NCI-H187 (cell line): ENCODE measurements at places on chromosomes 2 and 18.
A peak's percentile ranks its signal among the peaks of the same experiment; 100 is the strongest.

DNA sequence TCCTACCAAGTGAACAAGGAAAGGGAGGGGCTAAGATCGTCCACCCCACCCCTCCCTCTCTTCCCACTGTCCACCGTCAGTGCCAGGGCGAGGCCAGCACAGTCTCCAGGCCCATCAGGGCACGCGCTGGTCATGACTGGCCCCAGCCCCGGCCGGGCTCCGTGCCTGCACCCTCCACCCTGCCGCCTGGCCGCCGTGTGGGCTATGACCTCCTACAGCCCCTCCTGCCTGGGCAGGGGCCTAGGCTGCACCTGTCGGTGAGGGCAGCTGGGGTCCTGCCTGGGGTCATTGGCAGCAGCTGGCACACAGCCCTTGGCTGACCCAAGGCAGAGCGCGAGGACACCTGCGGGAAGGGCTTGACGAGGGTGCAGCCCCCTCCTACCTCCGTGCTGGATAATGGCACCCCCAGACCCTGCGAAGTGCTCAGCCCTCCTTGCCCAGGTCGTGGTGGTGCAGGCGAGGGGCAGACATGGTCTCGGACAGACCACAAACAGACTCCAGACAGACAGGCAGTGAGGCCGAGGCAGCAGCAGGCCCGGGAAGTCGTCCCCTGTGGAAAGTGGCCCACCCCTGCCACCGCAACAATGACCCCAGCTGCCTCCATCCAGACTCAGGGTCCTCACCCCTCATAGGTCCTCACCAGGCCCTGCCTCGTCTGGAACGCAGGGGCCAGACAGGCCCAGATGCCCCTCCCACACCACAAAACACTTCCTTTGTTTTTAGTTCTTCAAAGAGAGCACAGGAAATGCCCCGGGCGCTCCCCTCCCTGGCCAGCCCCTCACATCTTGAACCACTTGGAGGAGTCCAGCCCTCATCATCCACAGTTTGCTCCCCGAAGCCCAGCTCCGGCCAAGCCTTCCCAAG, 43.1 kb upstream of the GPC1 start:
- no peak for DNase-seq

- no peak for DNase-seq
Measured at GRCh38 chr2:149690825-149691224, 103.2 kb upstream of the MMADHC start.

DNA sequence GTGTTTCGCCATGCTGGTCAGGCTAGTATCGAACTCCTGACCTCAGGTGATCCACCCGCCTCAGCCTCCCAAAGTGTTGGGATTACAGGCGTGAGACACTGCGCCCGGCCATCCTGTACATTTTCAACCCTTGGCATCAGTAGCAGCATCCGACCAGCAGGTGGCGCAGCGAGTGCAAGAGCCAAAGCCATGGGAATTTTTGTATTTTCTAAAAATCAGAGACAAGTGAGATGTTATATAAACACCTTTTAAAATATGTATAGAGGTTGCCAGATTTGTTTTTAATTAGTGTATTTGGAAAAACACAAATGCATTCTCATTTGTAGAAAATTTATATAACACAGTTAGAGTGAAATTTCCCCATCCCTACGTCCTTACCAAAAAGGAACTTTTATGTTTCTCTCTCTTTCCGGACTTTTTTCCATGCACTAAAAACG, 36.8 kb downstream of the MOGAT1 start:
- DNase-seq, result peak; percentile 13

GRCh38 chr2:115162494-115163293, 720.3 kb downstream of the DPP10 start:
- DNase-seq, result no peak

GRCh38 chr2:25494616-25495015, 152.9 kb upstream of the DNMT3A start:
- no peak for DNase-seq

GRCh38 chr18:63302220-63302619, 17.3 kb downstream of the BCL2 start:
- DNase-seq, result no peak

DNA sequence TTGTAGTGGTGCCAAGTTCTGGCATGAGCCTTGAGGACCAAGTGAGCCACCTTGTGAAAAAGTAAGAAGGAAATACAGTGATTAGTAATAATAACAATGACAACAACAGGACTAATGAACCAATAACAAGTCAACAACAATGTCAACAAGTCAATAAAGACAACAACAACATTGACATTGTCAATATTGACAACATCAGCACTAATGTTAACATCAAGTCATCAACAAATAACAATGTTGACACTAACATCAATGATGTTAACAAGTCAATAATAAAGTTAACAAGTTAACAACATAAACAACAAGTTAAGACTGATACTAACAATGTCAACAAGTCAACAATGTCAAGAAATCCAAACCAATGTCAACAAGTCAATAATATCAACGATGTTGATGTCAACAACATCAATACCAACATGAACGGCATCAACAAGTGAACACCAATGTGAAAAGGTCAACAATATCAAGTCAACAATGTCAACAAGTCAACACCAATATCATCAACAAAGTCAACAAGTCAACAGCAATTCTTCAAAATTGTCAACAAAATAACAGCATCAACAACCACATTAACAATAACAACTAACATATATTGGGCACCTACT, 24.0 kb downstream of the LCT start:
- DNase-seq, result no peak

GRCh38 chr2:216664593-216665034, 30.7 kb downstream of the IGFBP5 start:
- no peak for DNase-seq

- no peak for DNase-seq
Measured at GRCh38 chr2:1925516-1925915, 181.2 kb upstream of the PXDN start.

DNA sequence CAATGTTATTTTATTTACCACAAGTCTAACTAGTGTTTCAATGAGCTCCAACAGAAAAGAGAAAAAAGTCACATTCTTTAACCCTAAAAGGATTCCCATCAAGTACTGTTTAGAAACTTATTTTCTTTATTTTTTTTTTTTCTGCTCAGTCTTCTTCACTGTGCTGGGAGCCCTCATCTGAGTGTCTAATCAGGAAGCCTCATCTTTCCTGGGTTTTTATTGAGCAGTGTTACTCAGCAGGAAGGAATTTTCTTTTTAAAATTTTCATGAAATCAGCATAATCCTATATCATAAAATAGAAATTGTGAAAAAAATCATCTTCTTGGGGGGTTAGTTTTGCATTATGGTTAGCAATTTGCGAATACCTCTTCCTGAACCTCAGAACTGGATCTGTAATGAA, 453.8 kb downstream of the CDH2 start:
- no peak for DNase-seq

GRCh38 chr18:13577091-13577697, 149.2 kb downstream of the FAM210A start:
- DNase-seq, result no peak

DNA sequence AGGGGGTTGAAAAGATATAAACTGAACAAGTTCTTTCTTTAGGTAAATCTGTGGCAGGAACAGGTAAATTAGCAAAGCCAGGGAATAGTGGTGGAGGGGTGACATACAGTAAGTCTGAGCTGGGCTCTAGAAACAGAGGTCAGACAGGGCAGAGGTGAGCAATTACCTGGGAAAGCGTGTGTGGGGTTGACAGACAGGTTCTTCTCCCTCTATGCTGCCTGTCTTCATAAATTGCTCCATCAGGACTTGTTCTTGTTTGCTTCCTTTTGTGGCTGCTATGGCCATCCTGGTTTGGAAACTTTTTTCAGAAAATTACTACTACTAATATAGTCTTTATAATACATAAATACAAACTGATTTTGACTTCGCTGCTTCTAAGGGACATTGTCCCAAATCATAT, 3.4 kb upstream of the ANKRD12 start:
- DNase-seq, result no peak

DNA sequence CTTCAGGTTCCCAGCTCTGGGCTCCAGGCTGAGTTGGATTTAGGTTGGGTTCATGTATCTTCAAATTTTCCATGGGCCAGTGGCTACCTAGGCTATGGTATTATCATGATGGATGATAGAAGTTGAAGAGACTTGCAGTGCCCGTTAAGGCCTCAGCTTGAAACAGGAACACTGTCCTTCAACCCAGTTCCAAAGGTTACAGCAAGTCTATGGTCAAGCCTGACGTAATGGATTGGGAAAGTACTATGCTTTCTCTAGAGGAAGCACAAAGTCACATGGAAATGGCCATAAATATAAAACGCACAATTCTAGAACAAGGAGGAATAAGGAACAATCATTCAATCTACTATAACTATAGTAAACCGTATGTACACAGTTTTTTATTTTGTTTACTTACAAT, 593.2 kb downstream of the ZEB2 start:
- DNase-seq, result no peak

DNA sequence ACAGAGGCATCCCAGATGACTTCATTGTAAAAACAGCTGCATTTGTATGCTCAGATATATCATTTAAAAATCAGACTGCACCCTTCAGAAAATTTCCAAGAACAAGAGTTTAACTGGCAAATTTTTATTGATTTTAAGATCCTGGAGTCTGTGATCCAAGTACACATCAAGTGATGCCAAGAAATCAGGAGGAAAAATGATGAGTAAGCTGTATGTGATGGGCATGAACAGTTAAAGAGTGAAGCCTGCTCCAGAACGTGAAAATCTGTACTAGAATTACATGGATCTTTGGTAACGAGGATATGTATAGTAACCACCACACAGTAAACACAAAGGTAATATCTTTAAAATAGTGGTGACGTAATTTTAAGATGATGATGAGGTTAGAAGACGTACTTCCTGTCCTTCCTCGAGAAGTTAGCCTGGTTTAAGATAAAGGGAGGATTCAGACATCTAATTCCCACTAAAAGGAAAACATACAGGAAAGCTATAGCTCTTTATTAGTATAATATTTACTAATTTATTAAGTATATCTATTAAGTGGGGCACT, 1374.3 kb upstream of the DDX18 start:
- DNase-seq, result no peak

GRCh38 chr2:71851094-71851750, 296.4 kb downstream of the CYP26B1 start:
- no peak for DNase-seq

DNA sequence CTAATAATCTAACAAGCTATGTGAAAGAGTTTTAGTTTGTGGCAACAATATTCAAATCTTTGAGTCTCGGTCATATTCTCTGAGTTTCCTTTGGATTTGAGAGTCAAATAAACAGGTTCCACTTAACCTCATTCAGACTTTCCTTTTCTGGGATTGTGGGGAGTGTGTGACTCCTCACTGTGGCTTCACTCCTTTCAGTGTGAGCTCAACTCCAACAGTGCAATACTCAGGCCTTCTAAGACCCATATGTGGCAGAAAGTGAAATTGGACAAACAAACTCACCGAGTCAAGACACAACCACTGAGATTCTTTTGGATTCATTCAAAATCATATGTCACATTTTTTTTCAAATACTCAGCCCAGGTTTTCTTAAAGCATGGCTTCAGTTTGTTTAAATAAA, 25.4 kb downstream of the SLC9A4 start:
- DNase-seq, result no peak

DNA sequence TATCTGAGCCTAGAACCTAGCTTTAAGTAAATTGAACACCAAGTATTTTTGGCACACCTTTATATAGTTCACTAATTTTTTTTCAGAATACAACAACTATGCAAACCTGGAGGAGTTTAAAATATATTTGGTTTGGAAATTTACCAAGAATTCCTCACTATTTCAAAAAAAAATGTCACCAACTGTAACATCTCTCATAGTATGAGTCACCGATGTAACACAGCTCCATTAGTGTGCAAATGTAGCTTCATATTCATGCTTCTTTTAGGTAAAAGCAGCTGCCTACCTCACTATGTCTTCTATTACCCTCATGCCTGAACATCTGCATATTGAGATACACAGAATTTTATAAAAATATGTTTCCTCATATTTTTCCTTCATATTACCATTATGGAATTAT, 80.5 kb downstream of the NRXN1 start:
- DNase-seq, result no peak

DNA sequence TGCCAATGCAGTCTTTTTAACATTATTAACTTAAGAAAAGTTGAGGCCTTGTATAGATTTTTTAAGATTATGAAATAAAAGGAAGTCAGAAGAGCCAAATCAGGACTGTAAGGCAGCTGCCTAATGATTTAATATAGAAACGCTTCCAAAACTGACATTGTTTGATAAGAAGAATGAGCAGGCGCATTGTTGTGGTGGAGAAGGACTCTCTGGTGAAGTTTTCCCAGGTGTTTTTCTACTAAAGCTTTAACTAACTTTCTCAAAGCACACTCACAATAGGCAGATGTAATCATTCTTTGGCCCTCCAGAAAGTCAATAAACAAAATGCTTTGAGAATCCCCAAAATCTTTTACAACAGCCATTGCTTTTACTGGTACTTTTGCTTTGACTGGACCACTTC, 288.6 kb upstream of the FIGN start:
- DNase-seq, result no peak

GRCh38 chr2:60641811-60642788, 88.6 kb upstream of the BCL11A start:
- DNase-seq, result no peak

DNA sequence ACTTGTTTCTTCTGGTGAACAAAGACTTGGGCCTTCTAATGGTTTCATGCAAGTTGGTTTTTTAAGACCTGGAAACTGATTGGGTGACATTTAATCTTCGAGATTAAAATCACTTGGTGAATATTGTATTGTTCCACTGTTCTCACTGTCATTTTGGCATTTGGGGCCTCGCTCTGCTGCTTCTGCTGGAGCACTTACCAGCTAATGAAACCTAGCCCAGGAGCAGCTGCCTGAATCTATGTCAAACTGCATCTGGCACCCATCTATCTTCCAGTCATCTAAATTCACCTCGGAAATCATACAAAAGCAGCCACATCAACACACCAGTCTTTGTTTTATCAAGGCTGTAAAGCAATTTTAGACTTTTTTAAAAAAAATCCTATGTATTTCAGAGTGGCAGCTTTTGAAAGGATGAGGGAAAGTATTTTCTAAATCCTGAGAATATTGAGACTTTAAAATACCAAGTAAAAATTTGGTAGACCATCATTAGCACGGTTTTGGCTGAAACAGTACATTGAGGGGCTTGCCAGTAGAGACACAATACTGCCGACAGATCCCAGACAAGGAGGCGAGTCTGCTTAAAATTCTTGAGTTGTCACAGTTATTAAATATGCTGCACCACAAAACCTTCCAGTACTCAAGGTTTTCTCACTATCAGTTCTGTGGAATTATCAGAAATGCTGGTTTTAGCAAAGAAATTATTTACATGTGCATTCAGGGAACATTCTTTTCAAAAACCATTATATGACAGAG, 26.1 kb upstream of the SERTAD2 start:
- DNase-seq, result no peak

- no peak for DNase-seq
Measured at GRCh38 chr2:210667711-210668110, 111.3 kb downstream of the CPS1 start.
